NCI-H774 (cell line): ENCODE measurements at places on chromosomes 6 and 20.

- DNase-seq: no peak
Measured at GRCh38 chr20:45944151-45944964, 9.9 kb downstream of the PCIF1 start.

DNA sequence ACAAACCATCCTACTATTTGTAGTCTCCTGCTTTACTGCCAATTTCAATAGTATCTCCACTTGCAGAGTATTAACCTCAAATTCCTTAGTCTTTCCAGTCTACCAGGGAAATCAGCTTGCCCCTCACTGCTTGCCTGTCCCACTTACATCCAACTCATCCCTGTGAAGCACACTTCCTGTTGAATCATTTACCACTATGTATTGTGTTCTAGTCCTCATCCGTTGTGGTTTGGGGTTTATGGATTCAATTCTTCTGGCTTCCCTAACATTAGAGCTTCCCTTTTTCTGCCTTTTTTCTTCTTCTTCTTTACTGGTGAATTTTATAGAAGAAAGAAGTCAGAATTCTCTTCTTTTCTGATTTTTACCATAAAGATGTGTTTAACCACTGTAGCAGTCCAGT is 5.1 kb upstream of the TXLNB start:
- DNase-seq: no peak

DNA sequence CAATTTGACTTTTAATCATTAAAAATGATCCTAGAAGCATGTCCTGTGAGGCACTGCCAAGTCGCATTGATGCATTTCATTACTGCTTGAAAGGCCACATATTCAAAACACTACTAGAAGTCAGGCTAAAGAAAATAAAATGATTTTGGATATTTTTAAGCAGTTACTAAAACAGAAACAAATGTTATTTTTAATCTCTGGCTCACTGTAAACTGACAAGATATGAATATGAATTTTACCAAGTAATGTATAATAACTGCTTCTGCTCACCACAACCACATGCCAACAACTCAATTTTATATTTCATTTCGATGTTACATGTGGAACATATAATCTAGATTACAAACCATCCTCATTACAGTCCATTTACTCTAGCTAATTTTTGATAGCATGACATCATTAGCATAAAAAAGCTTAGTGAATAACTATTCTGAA is 90.6 kb downstream of the ATXN1 start:
- DNase-seq: no peak

- DNase-seq: peak; percentile 24
Measured at GRCh38 chr6:14010275-14010674, 85.5 kb downstream of the RNF182 start.

- no peak for DNase-seq
Measured at GRCh38 chr20:59443550-59443949, 143.1 kb downstream of the EDN3 start.

DNA sequence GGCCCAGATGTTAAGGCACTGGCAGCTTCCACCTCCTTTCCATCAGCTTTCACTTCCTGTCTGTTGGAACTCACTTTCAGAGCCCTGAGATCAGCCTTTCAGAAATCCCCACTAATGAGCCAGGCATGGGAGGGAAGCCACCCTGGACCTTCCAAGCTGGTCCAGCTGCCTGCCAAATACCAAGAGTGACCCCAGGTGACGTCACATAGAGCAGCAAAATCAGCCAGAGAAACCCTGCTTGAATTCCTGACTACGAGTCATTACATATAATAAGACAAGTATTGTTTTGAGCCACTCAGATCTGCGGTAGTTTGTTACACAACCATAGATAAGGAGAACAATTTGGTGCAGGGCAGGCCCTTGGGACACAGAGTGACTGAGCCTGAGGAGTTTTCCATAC is 556.0 kb upstream of the JAG1 start:
- DNase-seq: no peak

GRCh38 chr6:108114841-108115597 is 40.5 kb upstream of the OSTM1 start:
- peak; percentile 63 for DNase-seq

GRCh38 chr6:25889877-25890853 is 16.1 kb upstream of the SLC17A3 start:
- peak; percentile 23 for DNase-seq

- DNase-seq: no peak
Measured at GRCh38 chr6:107832151-107833056, 8.3 kb upstream of the SCML4 start.

DNA sequence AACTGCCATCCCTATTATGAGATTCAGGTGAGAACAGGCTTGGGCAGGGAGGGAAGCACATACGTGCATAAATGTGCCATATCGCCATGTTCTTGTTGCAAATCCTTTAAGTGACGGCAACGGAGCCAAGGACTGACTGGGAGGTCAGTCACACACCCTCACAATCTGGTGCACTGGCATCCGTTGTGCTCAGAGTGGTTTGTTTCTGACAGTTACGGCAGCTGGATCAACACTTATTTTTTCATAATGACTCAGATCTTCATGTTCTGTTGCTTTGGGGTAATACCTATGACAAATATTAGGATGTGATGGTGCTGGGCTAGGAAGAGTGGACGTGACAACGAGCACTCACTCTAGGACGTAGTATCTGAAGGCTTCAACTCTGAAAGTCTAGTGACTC is 56.2 kb upstream of the PREP start:
- no peak for DNase-seq

- no peak for DNase-seq
Measured at GRCh38 chr20:16474363-16474762, 98.9 kb downstream of the KIF16B start.

DNA sequence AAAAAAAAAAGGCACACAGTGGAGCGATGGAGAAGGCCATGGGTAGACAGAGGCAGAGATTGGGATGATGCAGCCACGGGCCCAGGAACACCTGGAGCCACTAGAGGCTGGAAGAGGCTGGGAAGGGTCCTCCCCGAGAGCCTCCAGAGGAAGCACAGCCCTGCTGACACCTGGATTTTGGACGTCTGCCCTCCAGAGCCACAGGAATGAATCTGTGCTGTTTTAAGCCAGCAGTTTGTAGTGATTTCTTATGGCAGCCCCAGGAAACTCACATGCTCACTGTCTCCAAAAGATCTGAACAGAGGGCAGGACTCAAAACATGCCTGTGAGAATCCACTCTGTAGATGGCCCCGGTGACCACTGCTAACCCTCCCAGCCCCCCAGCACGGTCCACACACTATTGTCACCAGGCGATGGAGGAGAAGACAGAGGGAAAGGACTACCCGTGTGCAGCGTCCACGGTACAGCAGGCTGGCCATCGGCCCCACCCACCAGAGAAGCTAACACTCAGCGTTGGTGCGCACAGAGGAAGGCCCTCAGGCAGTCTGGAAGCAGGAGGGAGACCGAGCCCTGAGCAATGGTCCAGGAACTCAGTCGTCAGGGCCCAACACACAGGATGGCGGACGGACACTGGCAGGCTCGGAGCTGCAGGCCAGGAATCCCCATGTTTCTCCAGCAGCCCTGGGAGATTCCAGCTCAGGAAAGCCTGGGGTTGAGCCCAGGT is 99.7 kb downstream of the BMP7 start:
- no peak for DNase-seq

DNA sequence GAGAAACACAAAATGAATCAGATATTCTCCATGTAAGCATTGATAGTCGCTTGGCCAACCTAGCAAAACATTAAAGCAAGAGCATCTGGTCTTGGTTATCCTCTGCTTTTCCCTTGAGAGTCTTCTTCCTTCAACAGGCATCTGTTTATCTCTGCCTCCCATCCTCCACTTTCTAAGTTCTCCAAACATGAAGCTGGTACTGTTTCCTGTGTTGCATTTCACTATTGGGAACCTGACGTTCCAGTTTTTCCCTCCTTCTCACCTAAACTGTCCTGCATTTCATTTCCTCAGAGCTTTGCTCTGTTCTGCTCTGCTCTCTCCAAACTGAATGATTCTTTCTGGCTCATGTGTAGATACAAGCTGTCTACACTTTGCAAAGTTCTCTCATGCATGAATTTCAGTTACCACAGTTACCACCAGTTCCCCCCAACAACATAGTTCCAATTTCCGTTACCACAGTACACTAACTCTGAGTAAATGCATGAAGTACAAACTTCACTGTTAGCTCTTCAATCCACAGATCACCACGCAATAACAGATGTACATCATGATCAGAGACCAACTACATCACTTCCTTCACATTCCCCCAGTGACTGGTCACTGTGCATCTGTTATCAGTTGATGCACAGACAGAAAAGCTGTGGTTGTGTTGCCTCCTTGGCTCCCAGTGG is 86.7 kb upstream of the F13A1 start:
- no peak for DNase-seq

DNA sequence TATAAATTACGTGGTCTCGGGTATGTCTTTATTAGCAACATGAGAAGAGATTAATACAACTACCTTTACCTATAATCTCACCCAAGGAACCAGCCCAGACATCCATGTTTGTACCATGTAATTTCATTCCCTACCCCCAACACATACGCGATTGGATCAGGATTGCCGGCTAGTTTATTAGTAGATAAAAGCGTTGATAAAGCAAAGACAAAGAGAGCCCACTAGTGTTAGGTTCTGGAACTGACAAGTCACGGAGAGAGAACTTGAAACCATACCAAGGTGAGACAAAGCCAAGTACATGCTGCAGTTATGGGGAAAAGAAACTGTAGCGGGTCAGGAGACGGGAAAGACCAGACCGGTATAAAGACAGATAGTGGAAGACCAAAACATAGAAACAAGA is 37.4 kb upstream of the FAM135A start:
- DNase-seq: no peak

GRCh38 chr6:166989427-166990032 is 9.7 kb upstream of the CEP43 start:
- DNase-seq: peak; percentile 28

- DNase-seq: no peak
Measured at GRCh38 chr6:90233994-90234393, 62.6 kb downstream of the BACH2 start.

GRCh38 chr6:89361171-89361570 is 8.6 kb upstream of the UBE2J1 start:
- DNase-seq: no peak

DNA sequence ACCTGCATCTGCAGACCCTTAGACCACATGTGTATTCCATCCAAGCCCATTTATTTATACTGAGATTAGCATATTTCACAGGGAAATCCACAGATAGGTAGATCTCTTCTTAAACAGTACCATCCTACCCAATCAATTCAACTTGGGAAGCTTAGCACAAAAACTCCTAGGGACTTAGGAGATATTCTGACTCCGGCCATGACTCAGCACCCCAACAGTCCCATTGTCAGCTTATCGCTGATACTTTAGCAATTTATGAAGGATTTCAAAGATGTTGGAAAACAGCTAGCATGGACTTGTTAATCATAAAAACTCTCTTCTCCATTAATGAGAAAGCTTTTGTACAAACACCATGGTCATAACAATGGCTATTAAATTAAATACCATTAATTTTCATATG is 236.2 kb upstream of the PREP start:
- no peak for DNase-seq

DNA sequence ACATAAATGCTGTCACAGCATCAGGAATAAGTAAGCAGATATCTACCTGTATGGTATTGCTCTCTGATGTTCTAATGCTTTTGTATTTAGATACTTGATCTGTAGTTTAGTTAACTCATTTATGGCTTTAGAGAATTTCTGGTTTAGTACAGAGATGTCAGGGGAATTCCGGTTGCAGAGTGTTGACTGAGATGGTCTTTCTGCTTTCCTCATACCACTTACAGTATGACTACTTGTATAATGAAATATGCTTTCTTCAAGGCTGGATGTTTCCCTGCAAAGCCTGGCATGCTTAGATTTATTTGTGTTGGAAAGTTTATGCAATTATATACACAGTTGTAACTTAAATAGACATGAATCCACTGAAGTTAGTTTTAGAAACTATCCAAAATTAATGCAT is 278.4 kb downstream of the CDH26 start:
- DNase-seq: no peak

GRCh38 chr6:10154251-10154650 is 260.6 kb downstream of the TFAP2A start:
- no peak for DNase-seq

GRCh38 chr6:166861961-166862286 is 94.4 kb downstream of the RNASET2 start:
- no peak for DNase-seq

GRCh38 chr6:33783781-33784520 is 5.0 kb downstream of the LEMD2 start:
- no peak for DNase-seq

- no peak for DNase-seq
Measured at GRCh38 chr6:105608711-105609374, 206.0 kb upstream of the PREP start.

DNA sequence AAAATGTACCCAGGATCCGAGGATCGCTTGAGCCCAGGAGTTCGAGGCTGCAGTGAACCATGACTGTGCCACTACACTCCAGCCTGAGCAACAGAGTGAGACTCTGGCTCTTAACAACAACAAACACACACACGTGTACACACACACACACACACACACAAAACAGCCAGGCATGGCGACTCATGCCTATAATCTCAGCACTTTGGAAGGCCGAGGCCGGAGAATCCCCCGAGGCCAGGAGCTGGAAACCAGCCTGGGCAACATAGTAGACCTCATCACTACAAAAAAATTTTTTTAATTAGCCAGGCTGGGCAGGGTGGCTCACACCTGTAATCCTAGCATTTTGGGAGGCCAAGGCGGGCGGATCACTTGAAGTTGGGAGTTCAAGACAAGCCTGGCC is 23.3 kb upstream of the ARFGEF2 start:
- DNase-seq: no peak

GRCh38 chr20:59253779-59254319 is 46.6 kb upstream of the EDN3 start:
- DNase-seq: no peak

DNA sequence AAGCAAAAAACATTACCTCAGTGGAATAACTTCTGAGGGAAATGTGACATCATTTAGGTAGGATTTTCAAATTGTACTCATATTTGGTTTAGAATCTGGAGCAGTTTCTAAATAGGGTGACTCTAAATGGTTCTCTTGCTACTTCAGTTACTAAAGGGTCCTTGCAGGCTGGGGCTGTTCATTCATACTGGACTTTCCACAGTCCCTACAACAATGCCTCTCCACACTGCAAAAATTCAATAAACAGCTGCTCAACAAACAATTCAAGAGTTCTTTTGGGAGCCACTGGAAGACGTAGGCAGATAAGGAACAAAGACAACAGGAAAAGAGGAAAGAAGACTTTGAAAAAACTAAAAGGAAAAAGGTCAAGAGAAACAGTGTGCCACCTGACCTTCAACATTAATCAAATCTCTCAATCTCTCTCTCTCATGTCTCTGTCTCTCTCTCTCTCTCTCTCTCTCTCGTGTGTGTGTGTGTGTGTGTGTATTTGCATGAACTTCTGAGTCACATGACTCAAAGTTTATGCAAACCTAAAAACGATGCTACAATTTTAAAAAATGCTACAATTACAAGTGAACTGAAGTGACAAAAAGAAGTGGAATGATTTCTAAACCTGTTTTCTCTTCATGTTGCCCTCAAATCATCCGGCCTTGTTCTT is 14.5 kb downstream of the NOL7 start:
- DNase-seq: no peak

DNA sequence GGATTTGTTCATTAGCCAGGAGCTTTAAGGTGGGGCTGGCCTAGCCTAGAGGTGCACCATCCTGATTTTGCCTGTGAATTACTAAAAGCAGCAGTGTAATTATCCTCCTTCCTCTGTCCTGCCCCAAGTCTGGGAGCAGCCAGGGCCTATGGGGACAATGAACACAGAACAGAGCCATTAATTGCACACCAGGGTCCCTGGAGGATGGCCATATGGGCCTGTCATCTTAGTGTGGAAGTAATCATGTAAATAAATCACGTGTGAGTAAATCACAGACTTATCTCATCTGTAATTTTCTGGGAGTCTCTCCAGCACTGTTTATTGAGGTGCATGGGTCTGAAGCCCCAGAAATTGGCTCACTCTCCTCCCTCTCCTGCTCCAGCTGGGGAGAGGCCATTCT is 176.3 kb downstream of the LRFN2 start:
- DNase-seq: no peak
